ENCODE measurements at places on chromosomes 16 and 17. TPM values are rescaled to one million over a fixed set of nuclear protein-coding genes. Genes with fewer than 3 reads are reported as not detected.

Gene TMEM92
- 1.2 TPM for total RNA-seq

Gene CAPNS2
- total RNA-seq: not detected

Gene ZNF207
- total RNA-seq: 171 TPM

Gene SYCE1L
- total RNA-seq: not detected

Gene BICDL2
- total RNA-seq: 1.1 TPM

Gene SEBOX
- not detected for total RNA-seq

Gene PERCC1
- not detected for total RNA-seq

Gene TM4SF5
- total RNA-seq: not detected

Gene SDK2
- 0.10 TPM for total RNA-seq

Gene FBXW10
- total RNA-seq: not detected

Gene CES4A
- total RNA-seq: not detected

Gene TNS4
- total RNA-seq: not detected

Gene SOX15
- 6.8 TPM for total RNA-seq
